ENCODE measurements at places on chromosomes 3 and 15. TPM values are rescaled to one million over a fixed set of nuclear protein-coding genes. Genes with fewer than 3 reads are reported as not detected.

RAD51 gene
- 1.1 TPM for total RNA-seq

OSBPL10 gene
- total RNA-seq = 19.2 TPM

RYR3 gene
- 0.19 TPM for total RNA-seq

FAM81A gene
- 0.28 TPM for total RNA-seq

USP50 gene
- not detected for total RNA-seq

ADAMTS7 gene
- total RNA-seq = 12.8 TPM

TMEM212 gene
- total RNA-seq = not detected

GAP43 gene
- 0.56 TPM for total RNA-seq

BNC1 gene
- total RNA-seq = 5.8 TPM

VGLL3 gene
- total RNA-seq = 88.2 TPM

ITIH4 gene
- 2.3 TPM for total RNA-seq

TLR9 gene
- total RNA-seq = not detected

ALPK3 gene
- total RNA-seq = 3.3 TPM

PLA2G4D gene
- under 0.01 TPM for total RNA-seq

IL12A gene
- total RNA-seq = 1.2 TPM

LCTL gene
- total RNA-seq = 4.8 TPM

PPP2R3A gene
- total RNA-seq = 11.8 TPM

VEPH1 gene
- total RNA-seq = 155 TPM

ZBTB47 gene
- 28.6 TPM for total RNA-seq

THSD4 gene
- total RNA-seq = 42.6 TPM

LRTM1 gene
- total RNA-seq = not detected

GOLGA8H gene
- 0.28 TPM for total RNA-seq

C3orf49 gene
- not detected for total RNA-seq

RPUSD3 gene
- 28.0 TPM for total RNA-seq

CD96 gene
- under 0.01 TPM for total RNA-seq

CD86 gene
- not detected for total RNA-seq

SLC6A1 gene
- total RNA-seq = under 0.01 TPM

ARL6IP5 gene
- total RNA-seq = 126 TPM

IL5RA gene
- not detected for total RNA-seq

HRG gene
- not detected for total RNA-seq

GOLGA6L4 gene
- total RNA-seq = 0.19 TPM

FAM43A gene
- 33.4 TPM for total RNA-seq

PLSCR2 gene
- not detected for total RNA-seq

CYP1A1 gene
- 0.19 TPM for total RNA-seq

RPL29 gene
- 1,134 TPM for total RNA-seq

SLC6A11 gene
- under 0.01 TPM for total RNA-seq

HYKK gene
- 2.9 TPM for total RNA-seq
